CD4-positive, alpha-beta T cell (primary cell): ENCODE measurements at places on chromosomes 4 and X.

DNA sequence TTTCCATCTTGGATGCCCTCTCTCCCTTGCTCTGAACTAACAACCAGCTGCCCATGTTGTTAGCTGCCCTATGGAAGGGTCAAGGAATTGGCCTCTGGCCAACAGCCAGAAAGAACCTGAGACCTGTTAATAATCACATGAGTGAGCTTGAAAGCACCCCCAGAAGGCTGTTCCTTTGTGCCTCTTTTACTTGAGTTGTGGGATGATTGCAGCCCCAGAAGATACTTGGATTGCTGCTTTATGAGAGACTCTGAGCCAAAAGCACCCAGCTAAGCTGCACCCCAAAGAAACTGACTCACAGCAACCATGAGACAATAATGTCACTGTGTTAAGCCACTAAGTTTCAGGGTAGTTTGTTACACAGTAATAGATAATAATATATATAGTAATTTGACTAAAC, 73.3 kb downstream of the FRYL start:
- no peaks in the 10 kb centered on the region for H3K27me3 ChIP-seq
- no peak overlapping the region for H3K4me3 ChIP-seq
- DNase-seq = no peak
- no peaks in the 10 kb centered on the region for H3K4me1 ChIP-seq

DNA sequence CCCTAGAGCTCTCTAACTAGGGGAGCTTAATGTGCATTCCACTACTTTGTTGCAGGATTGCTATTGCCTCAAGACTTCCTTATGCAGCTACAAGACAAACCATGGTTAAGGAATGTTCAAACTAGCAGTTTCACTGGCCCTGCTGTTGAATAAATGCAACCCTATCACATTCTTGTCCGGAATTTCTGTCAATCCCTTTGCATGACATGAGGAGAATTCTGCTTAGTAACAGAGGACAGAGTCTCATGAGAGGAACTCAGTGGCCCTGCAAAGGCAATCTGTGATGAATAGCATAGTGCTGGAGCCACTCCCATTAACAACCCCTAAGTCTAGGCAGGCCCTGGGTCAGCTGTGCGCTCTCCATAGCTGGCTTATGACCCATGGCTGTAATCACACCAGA, 30.7 kb upstream of the SGMS2 start:
- H3K4me1 ChIP-seq = no peaks in the 10 kb centered on the region
- no peaks in the 10 kb centered on the region for H3K36me3 ChIP-seq
- DNase-seq = no peak
- no peak overlapping the region for H3K4me3 ChIP-seq
- H3K27ac ChIP-seq = no peak overlapping the region
- no peaks in the 10 kb centered on the region for H3K27me3 ChIP-seq

DNA sequence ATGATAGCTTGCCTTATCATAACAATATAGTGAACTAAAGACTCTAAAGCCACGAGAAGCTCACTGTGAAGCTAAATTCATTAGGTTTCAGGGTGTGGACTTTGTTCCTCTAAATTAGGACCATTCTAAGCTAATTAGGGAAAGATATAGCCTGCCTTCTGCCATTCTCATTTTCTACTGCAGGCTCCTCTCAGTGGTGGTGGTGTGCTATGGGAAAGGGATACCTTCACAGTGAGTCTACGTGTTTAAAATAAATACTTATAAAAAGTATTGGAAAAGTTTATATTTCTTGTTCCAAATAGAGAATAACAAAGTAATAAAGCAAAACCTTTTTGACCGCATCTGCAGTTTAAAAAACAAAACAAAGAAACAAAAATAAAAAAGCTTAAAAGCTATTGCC, 327.7 kb downstream of the PAPSS1 start:
- H3K27me3 ChIP-seq = no peaks in the 10 kb centered on the region
- no peaks in the 10 kb centered on the region for H3K4me1 ChIP-seq
- H3K27ac ChIP-seq = no peak overlapping the region
- DNase-seq = no peak

DNA sequence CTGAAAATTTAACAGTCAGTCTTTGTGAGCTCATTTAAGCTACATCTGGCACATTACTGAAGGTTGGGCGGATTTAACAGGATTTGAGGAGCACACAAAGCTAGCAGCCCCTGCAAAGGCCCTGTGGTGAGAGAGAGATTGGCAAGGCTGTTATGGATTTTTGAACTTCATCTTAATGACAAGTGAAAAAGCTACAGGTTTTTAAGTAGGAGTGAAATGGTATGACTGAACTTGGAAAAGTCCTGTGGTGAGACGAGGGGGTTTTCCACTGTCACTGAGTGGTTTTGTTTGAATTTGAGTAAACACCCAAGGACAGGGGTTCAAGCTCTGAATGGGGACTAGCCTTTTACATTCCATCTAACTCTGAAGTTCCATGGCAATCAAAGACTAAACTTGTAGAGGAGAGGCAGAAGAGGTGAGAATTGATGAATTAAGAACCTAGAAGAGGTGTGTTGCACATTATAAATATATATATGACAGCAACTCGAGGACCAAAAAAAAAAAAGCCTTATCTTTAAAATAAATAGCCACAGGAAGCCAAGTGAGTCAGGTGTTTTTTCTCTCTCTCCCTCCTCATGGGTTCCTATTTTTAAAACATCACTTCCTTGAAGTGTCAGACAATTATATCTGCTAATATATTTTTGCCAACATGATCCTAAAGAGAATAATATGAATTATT, 47.8 kb upstream of the CLNK start:
- H3K4me3 ChIP-seq = no peak overlapping the region
- H3K36me3 ChIP-seq = no peaks in the 10 kb centered on the region
- no peaks in the 10 kb centered on the region for H3K27me3 ChIP-seq
- no peak for DNase-seq
- H3K27ac ChIP-seq = no peak overlapping the region

GRCh38 chr4:124631760-124632159, 80.8 kb downstream of the ANKRD50 start:
- no peaks in the 10 kb centered on the region for H3K27me3 ChIP-seq
- no peak for DNase-seq
- H3K4me3 ChIP-seq = no peak overlapping the region
- H3K27ac ChIP-seq = no peak overlapping the region
